ENCODE measurements at places on chromosomes 12 and 14.

DNA sequence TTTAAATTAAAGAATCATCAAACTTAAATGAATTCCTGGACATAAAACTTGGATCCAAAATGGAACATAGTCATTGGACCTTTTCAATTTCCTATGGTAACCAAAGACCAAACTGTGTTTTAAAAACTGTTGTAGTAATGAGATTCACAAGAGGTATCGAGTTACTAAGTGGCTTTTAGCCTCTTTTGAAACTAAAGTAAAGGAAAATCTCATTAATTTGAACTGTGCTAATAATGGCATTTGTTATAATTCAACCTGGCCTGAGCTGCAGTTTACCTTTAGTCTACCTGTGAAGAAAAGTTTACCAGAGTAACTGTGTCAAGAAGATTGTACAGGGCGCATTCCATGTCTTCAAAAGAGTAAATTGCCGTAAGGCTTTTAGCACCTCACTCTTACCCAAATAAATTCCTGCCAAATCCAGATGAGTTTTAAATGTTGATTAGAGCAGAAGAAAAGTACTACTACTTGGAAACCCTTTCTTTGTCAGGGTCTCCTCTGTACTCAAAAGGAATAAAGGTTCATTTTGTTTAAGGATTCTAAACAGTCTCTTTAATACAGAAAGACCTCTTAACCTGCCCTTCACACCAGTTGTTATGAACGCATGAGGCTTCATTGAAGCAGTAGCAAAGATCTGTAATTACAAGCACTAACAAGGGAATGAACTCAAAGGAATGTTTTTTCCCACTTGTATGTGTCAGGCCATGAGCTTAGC, 17.1 kb upstream of the MED13L start:
- no peak for DNase-seq

DNA sequence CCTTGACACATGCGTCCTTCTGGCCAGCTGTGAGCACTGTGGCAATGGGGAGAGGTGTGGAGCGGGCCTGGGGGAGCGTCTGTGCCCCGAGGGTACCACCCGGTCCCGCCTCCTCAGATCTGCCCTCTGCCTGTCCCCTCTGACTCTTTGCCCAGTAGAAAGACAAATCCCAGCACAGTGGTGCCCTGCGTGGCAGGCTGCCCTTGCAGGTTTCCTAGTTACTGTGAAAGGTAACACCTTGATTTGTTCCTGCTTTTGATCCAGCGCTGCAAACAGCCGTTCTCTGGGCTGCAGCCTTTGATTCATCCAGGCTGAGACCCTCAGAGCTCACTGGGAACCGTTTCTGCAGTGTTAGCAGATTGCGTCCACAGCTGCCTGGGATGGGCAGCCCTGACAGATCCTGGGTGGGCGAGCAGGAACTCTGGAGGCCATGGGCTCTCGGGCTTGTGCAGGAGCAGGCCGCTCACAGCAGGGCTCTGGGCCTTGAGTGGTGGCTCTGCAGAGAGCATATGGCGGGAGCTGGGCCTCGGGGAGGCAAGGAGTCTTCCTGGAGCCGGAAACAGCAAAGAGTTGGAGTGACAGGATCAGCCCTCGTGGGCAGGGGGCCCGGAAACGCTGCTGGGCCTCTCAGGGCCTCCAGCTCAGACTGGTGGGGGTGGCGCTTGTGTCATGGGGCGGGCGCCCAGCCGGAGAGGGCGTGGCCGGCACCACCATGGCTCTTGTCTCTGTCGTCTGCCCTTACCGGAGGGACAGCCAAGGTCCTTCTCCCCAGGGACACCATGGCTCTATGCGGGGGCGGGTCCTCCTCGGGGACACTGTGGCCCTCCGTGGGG, 16.6 kb downstream of the FBRSL1 start:
- no peak for DNase-seq

DNA sequence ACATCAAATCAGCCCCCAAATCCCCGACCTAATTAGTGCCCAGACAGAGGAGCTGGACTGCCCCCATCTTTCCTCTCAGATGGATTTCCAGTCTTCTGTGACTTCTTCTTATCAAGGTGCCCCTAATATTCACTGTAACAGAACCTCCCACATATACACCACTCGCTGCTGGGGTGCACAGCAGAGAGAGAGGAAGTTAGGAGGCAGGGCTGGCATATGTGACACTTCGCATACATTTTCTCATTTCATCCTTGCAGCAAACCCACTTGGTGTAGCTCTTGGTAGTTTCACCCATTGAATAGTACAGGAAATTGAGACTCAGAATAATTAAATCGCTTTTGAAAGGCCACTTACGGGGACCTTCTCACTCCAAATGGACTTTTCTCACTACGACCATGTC, 56.5 kb upstream of the CCND2 start:
- DNase-seq, result no peak

DNA sequence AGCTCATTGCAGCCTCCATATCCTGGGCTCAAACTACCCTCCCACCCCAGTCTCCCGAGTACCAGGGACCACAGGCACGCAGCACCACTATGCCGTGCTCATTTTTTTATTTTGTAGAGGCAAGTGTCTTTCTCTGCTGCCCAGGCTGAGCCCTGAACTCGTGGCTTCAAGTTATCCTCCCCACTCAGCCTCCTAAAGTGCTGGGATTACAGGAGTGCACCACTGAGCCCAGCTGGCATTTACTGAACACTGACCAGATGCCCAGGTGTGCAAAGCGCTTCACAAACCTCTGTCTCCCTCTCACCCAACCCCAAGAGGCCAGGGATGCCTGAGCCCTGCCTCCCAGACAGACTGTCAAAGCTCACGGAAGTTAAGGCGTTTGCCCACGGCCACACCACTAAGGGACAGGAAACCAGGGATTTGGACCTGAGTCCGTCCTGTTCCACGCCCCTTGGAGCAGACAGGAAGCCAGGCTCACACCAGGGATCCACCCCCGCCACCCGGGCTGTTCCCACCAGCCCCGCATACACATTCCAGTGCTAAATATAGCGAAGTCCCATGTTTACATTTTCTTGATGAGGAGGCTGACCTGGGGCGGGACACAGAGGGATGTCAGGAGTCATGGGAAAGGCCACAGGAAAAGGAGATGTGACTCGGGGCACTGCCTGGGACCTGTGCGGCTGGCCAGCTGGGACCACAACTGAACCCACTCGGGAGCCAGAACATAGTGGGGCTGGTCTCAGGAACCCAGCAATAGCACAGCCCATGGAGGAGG, 51.2 kb downstream of the TESC start:
- DNase-seq, result no peak

Data from hematopoietic multipotent progenitor cell treated with erythropoietin and hydrocortisone succinate and interleukin-3 and kit ligand, for 17 days (in vitro differentiated cells).